ENCODE measurements at places on chromosomes 7 and 10.

DNA sequence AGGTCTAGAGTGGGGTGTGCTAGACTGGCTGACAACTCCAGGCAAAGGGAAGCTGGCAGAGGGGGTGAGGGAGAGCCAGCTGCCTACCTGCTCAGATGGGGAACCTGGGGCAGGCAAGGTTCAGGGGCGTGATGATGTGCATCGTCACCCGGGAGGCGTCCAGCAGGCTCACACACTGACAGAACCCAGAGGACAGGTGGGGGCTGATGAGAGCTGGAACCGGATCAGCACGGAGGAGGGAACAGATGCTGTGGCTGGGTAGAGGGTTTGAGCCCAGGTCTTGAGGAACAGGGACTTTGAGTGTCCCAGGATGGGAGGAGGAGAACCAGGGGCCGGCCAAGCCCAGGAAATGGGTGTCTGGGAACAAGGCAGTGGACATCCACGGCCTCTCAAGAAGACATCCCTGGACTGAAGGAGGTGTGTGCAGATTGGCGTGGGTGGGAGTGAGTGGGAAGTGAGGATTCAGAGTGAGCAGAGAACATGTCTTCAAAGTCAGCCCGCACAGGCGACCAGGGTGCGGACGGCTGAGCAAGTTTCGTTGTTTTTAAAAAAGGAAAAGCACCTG is 3.9 kb downstream of the RASGEF1A start:
- no peak for DNase-seq

- peak; percentile 100 for DNase-seq
These were observed 12.9 kb upstream of the VIM start for GRCh38 chr10:17214971-17215781.

DNA sequence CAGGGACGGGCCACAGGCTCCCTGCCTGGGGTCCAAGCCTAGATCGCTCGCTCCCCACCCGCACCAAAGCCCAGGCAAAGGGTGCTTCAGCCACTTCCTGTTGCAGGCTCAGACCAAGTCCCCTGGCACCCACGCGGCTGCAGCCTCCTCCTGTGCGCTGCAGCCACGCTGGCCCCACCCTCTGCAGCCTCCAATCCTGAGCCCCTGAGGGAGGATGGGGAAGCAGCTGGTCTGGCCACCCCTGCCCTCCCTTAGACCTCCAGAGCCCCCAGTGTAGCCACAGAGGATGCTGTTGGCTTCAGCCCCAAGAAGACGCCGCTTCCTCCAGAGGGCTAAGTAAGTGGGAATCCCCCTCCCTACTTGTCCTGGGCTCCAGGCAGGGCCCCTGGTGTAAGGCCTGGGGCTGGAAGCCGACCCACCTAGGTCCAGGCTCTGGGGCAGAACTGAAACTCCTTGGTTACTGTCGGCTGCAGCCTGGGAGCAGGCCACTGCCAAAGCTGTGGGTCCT is 9.4 kb downstream of the LIMK1 start:
- DNase-seq: no peak

DNA sequence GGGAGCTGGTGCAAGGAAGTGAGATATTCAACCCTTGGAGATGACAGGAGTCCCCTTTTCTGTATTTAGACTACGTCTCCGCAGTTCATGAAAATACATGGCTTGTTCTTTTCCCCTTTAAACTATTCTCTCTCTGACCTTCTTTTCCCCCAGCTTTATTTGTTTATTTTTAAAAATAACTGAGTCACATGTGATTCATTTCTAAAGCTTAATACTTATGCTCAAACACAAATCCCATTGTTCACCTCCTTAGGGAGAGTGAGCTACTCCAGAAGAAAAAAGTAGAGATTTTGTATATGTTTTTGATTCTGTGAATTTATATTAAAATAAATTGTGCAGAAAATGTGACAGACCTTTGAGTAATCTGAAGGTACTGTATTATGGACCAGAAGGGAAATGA is 35.9 kb upstream of the FZD1 start:
- no peak for DNase-seq

GRCh38 chr10:4696186-4696585 is 129.8 kb upstream of the AKR1E2 start:
- DNase-seq: no peak

- DNase-seq: no peak
These were observed 10.2 kb downstream of the CYREN start for GRCh38 chr7:135160098-135160857.

DNA sequence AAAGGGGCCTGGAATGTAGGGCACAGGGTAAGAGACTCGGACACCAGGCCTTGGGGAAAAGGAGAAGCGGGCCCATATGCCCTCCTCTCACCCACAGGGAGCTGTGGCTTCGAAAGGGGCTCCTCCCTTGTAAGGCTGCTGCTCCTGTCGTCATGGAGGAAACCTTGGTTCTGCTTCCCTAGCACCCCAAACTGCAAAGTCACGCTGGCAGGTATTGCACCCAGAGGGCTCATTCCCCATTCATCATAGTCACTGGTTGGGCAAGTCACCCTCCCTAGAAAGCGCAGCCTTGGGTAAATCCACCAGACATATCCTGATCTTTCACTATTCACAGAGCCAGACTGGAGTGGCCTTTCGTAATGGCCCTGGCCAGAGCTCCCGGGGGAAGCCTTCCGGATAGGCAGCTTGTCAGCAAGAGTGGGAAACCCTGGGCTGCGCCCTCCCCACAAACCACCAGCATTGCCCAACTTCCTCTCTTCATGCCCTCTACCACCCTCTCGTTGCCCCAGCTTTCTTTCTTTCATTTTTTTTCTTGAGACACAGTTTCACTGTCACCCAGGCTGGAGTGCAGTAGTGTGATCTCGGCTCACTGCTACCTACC is 121.0 kb downstream of the HIP1 start:
- no peak for DNase-seq

DNA sequence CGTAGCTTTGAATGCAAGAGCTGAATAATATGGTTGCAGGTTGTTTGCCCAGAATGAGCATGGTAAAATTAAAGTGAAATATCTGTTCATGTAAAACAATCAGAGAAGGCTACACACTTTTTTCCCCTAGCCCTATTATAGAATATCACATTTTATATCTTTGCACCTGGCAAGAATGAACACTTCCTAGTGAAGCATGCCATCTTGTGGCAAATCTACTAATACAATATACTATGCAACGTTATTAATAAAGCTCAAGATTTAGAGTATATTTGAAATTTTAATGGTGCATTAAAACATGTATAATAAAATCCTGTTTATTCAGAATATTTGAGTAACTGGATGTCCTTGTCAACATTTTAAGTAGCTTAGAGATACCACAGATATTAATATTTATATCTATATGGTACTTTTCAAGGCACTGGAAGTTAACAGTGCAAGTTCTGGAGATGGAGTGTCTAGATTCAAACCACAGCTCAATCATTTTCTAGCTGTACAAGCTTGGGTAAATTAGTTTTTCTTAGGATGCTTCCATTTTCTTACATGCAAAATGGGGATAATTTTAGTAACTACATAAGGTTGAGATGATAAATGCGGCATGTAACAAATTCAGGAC is 643.1 kb upstream of the SEMA3D start:
- peak; percentile 45 for DNase-seq

GRCh38 chr7:154541606-154542005 is 461.3 kb downstream of the PAXIP1 start:
- no peak for DNase-seq

- no peak for DNase-seq
These were observed 6.0 kb downstream of the HNRNPF start for GRCh38 chr10:43402880-43403452.

GRCh38 chr7:118233799-118234198 is 9.3 kb downstream of the ANKRD7 start:
- DNase-seq: no peak

DNA sequence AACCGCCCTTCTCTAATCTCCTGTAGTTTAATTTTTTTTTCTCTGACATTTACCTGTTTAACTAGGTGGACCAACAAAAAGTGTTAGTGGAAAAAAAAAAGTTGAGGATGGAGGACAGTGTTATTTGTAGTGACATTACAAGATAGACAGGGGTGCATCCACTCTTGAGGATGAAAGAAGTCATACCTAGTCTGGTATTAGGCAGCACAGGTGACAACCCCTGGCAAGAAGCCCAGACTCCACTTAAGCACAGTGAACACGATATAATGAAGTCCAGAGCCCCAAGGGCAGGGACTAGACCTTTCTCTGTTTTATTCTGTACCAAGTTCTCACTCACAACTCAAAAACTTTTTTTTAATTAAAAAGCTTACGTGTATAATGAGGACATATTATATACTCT is 268.4 kb downstream of the GPR37 start:
- no peak for DNase-seq

DNA sequence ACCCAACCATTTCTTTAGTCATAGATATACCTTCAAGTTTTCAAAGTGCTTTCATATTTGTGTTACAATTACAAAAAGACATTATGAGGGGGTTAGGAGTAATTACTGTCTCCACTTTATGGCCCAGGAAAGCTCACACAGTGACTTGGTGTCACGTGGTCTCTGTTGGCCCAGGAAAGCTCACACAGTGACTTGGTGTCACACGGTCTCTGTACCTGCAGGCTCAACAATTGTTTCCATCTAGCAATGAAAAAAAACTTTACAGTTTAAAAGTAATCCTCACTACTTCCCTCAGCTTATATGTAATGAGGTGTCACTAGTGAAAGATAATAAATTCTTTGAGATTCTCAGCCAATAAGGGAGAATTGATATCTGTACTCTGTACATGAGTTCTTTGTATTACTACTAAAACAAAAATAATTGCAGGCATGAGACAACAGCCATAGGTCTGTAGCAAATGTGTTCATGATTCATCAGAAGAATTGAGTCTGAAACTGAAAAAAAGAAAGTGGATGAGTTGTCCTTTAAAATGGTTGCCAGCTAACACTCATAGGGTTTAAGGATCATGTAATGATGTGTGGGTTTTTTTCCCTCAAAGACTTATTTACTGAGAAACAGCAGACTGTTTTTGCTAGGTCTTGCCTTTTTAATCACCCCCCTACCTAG is 10.9 kb downstream of the OGDH start:
- DNase-seq: peak; percentile 43

- no peak for DNase-seq
These were observed 52.6 kb upstream of the ST8SIA6 start for GRCh38 chr10:17506856-17507471.

DNA sequence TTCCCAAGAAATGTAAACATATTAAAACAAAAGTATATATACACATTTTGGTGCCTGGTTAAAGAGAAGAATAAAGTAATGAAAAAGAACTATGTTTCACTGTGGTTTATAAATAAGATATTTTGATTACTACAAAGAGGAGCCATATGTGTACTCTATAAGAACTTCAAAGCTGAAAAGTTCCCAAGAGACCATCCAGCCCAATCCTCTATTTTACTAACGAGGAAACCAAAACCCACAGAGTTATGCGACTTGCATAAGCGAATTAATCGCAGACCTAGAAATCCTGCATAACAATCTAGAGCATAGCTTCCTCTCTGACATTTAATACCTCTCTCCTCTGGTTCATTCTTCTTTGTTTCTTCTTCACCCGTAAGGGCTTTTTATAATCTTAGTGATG is 937.1 kb downstream of the CNTNAP2 start:
- DNase-seq: peak; percentile 28

GRCh38 chr7:128352153-128352537 is 8.4 kb upstream of the RBM28 start:
- peak; percentile 53 for DNase-seq

GRCh38 chr10:132196178-132197113 is 9.7 kb downstream of the DPYSL4 start:
- DNase-seq: no peak

DNA sequence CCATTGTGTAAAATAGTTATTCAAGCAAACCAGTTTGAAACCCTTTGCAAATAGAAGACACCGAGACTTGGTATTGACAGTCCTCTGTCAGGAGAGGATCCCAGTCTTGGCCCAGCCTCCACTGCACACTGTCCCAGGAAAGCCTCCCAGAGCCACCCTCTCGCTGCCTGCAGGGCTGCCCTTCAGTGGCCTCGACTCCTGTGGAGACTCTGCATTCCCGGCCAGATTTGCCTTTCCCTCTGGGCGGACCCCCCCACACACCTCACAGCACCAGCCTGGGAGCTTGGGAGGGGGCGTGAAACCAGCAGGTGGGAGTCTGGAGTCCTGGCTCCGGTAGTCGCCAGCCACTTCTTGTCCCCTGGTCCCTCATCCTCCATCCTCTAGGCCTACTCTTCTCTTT is 48.7 kb downstream of the GRK5 start:
- DNase-seq: no peak

- no peak for DNase-seq
These were observed 25.8 kb downstream of the WBP1L start for GRCh38 chr10:102769375-102770107.

- no peak for DNase-seq
These were observed 5.5 kb upstream of the ELOVL3 start for GRCh38 chr10:102220612-102221011.

GRCh38 chr7:34191771-34192479 is 286.6 kb downstream of the BMPER start:
- no peak for DNase-seq

- no peak for DNase-seq
These were observed 29.9 kb upstream of the PDCD4 start for GRCh38 chr10:110841767-110842267.

- no peak for DNase-seq
These were observed 85.4 kb upstream of the AFAP1L2 start for GRCh38 chr10:114489521-114490310.

DNA sequence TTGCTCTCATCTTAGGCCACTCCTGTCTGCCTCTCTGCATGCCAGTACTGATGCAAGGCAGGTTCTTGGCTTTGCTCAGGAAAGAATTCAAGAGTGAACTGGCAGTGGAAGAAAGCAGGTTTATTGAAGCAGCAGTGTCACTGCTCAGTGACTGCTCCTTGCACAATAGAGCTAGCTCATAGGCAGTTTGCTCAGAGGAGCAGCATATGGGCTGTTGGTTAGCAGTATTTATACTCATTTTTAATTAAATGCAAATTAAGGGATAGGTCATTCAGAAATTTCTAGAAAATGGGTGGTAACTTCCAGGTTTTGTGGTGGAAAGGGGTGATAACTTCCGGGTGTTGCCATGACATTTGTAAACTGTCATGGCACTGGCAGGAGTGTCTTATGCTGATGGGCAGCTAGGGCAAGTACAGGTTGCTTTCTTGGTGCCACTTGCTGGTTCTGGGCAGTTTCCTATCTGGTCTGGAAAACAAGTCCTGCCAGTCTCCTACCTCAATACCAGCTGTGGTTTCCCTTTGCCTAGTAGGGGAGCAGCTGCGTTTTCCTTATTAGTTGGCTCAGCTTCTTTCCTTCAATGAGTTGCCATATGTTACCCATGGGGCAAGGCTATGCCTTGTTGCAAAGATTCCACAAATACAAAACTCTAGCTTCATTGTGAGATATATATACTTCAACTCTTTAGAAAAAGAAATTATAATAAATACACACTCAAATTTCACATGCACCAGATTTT is 64.8 kb upstream of the CALD1 start:
- DNase-seq: no peak

GRCh38 chr7:20213378-20213777 is 3.8 kb downstream of the MACC1 start:
- no peak for DNase-seq

- no peak for DNase-seq
These were observed 29.0 kb upstream of the BMS1 start for GRCh38 chr10:42753507-42754154.

GRCh38 chr7:2046581-2047565 is 185.9 kb downstream of the MAD1L1 start:
- no peak for DNase-seq

- DNase-seq: peak; percentile 38
These were observed 16.0 kb upstream of the ITGA8 start for GRCh38 chr10:15735763-15736162.
